H1 (cell line): ENCODE measurements at places on chromosomes 1 and 21. TPM values are rescaled to one million over a fixed set of nuclear protein-coding genes. Genes with fewer than 3 reads are reported as not detected.

DNA sequence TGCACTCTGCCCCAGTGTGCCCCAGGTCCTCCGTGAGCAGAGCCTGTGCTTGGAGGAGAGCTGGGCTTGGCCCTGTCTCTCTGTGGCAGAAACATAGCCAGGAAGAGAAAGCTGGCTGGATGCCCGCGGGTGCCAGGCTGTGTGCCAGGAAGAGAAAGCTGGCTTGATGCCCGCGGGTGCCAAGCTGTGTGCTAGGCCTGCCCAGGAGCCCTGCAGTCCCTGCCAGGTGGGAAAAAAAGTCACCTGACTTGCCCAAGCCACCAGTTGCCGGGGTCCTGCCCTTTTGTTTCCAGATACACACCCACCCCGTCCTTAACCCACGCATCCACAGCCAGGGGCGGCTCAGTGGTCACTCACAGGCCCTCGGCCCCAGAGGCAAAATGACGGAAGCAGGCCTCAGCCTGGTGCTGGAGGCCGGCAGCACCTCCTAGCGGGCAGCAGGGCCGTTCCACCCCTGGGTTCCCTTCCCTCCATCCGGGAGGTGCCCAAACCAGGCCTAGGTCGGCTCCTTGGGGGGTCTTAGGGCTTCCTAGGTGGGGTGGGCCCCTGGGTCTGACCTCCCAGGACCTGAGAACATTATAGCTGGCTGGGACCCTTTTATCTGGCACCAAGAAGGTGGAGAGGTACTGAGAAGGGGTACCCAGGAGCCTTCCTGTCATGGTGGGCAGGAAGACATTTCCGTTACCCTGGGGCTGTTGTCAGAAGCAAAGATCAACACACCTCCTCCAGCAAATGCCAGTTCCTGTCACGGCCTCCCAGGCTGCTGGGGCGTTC is 9.1 kb downstream of the ITGB2 start:
- DNase-seq = no peak

DNA sequence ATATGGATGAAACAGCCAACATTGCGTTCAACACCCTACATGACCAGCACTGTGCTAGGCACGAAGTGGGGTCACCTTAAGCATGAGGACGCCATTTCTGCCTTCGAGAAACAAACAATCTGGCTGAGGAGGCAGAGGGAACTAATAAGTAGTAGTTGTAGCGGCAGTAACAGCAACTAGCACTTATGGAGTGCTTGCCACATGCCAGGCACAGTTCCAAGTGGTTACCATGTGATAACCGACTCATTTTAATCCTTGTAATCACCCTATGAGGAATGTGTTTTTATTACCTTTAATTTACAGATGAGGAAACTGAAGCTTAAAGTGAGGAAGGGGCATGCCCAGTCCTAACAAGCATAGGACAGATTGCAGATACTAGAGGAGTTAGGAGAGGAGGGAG is 33.7 kb downstream of the KCND3 start:
- DNase-seq = no peak

DNA sequence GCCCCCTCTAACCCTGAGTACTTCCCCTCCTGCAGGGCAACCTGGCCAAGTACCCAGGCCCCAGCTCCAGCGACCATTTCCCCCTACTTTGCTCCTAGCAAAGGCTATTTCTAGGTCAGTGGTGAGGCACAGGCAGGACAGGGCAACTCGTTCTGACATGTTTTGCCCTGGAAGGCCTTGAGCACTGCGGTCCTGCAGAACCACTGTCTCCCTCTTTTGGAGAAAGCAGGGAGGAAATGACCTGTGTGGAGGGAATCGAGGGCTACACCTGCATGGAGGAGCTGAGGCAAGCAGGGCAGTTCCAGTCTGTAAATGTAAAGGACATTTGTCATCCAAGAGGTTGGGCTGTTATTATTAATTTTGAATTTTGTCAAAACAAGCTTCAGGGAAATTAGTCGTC is 99.1 kb downstream of the PPIAL4G start:
- DNase-seq = no peak

- DNase-seq = no peak
These were observed 347.6 kb downstream of the CHRM3 start for GRCh38 chr1:239733995-239734394.

- DNase-seq = no peak
These were observed 3.3 kb upstream of the GBP1 start for GRCh38 chr1:89068291-89068690.

- no peak for DNase-seq
These were observed 31.4 kb upstream of the LEPR start for GRCh38 chr1:65388908-65389695.

GRCh38 chr1:184810735-184811343 is 56.2 kb upstream of the EDEM3 start:
- DNase-seq = no peak

GRCh38 chr1:28860332-28861073 is 48.5 kb downstream of the OPRD1 start:
- DNase-seq = no peak

GRCh38 chr1:114081437-114082303 is 72.0 kb downstream of the SYT6 start:
- DNase-seq = no peak

- no peak for DNase-seq
These were observed 2.1 kb downstream of the TRIM67 start for GRCh38 chr1:231163830-231164427.

- DNase-seq = no peak
These were observed 19.4 kb downstream of the NTPCR start for GRCh38 chr1:232969799-232970198.

GRCh38 chr1:57036641-57037579 is 71.1 kb upstream of the C8B start:
- DNase-seq = no peak

LEFTY1 gene
- 8.4 and 11.7 TPM in 2 replicates for total RNA-seq

PAFAH2 gene
- 7.6 and 9.3 TPM in 2 replicates for total RNA-seq

FOXD3 gene
- total RNA-seq = 33.7 and 35.8 TPM in 2 replicates

MMP23B gene
- 14.6 and 19.1 TPM in 2 replicates for total RNA-seq

IL20 gene
- total RNA-seq = not detected in 2 replicates

TNFRSF4 gene
- total RNA-seq = not detected in 2 replicates

PTAFR gene
- total RNA-seq = 1.2 TPM in 2 replicates
